Progenitor cell of endocrine pancreas (in vitro differentiated cells): ENCODE measurements at places on chromosomes 12 and 14.

DNA sequence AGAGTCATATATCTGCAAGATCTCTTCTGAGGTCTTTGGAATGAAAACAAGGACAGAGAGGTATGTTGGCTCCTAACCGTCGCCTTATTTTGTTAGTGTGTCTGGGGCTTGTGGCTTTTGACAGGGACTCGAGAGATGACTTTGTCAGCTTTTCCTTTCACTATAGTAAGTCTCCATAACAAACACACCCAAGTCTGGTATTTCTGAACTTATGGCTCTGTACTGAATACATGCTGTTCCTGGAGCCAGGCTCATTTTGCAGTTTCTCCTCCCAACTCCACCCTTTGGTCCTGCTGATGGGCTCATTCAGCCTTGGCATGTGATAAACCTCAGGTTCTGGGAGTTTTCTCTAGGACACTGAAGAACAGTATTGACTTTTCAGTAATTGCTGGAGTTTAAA, 27.7 kb upstream of the TMED10 start:
- no peak for DNase-seq

- no peak for DNase-seq
Measured at GRCh38 chr14:72547999-72548398, 345.9 kb downstream of the DPF3 start.

GRCh38 chr14:87573591-87573990, 419.4 kb downstream of the GALC start:
- no peak for DNase-seq

DNA sequence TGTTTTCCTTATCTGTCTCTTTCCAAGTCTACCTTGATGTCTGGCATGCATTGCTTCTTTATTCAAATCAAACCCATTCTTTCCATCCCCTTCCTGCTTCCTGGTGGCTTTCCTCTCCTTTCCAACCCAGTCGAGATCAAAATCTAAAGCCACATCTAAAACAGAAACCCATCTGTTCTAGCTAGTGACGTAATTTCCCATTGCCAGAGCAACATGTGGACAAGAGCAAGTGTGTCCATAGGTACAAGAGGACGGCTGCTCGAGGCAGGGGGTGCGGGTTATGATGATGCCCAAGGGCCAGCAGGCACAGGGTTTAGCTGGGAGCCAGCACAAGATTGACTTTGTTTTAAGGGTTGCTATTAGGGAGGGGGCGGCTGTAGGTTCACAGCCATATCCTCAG, 7.0 kb downstream of the KRT80 start:
- no peak for DNase-seq

DNA sequence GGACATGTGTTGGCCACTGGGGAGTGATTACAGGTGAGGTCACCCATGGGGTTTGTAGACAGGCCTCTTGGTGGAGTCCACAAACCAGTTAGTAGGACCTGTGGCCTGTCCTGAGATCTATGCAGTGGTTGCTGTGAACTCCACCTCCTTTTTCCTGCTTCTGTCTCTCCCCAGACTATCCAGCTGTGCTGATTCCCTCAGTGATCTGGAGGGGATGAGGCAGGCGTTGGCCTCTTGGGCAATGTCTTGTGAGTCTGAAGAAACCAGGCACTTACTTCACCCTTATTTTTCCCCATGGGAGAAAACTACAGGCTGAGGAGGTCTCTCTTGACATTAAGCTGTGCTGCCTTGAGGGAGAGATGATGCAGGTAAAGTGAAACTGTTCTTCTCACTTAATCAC, 257.2 kb upstream of the PRICKLE1 start:
- no peak for DNase-seq

DNA sequence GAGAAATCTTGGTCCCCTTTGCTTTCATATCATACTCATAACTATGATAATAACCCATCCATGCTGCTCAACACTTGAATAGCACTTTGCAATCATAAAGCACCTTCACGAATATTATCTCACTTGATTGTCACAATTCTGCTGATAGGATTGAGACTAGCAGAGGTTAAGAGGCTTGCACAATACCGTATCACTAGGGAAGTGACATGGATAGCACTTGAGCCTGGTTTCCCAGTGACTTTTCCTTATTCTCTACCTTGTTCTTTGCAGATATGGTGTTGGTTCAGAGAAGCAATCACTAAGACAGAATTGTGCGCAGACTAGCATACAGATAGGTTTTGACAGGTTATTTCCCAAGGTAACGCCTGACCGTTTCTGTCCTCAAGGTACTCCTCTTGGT, 186.6 kb upstream of the GZMB start:
- no peak for DNase-seq

- DNase-seq: no peak
Measured at GRCh38 chr12:76266797-76267196, 81.4 kb downstream of the BBS10 start.

DNA sequence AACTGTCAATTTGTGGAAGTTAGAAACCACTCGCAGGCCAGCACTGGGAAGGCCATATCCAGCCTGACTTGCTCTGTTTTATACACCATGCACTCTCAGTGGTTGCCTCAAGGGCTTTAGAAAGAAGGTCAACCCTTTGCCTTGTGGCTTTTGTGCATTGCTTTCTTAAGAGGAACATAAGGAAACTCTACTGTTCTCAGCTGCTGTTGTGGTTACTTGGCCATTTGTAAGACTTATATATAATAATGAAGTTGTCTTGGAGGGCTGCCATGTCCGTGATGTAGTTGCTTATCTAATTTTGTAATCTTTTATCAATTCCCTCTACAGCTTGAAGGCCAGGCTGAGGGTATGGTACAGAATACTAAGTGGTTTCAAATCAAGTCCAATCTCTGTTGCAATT, 637.8 kb downstream of the DIO2 start:
- no peak for DNase-seq

DNA sequence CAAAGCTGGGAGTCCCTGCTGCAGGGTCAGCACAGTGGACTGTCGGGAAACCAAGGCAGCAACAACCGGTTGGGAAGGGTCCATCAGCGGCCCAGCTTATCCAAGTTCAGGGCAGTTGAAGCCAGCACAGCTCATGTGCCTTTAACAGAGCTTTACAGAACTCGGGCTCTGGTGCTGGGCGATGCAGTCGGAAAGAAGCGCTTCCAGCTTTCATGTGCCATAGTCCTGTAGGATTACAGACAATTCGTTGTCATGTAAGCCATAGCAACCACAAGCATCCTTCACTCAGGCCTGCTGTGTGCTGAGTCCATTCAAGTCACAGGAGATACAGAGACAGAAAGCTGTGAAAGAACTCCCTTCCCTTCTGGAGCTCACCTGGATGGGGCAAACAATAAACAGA, 3.5 kb upstream of the FAM181A start:
- DNase-seq: no peak

DNA sequence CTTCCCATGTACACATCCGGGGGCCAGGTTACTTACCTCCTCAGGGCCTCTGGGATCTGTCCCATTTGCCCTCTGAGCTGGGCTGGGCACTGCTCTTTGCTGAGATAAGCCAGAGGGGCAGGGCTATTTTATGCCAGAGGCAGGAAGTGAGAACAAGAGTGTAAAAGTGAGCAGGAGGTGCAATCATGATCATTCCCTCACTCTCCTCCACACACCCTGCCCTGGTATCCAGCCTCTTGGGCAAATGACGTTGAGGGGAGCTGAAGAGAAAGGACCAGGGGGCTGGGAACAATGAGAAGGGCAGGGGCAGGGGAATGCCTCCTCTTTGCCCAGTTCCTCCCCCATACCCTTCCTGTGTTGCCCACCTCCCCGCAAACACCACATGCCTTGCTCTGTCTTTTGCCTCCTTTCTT, 4.2 kb downstream of the LPAR5 start:
- DNase-seq: no peak

- DNase-seq: peak; percentile 75
Measured at GRCh38 chr14:68911594-68912227, 67.4 kb downstream of the ACTN1 start.

GRCh38 chr12:52655720-52656124, 3.7 kb upstream of the KRT2 start:
- DNase-seq: no peak

- no peak for DNase-seq
Measured at GRCh38 chr14:90755661-90756304, 60.4 kb downstream of the TTC7B start.

- DNase-seq: no peak
Measured at GRCh38 chr12:66467932-66468331, 165.6 kb downstream of the HELB start.

DNA sequence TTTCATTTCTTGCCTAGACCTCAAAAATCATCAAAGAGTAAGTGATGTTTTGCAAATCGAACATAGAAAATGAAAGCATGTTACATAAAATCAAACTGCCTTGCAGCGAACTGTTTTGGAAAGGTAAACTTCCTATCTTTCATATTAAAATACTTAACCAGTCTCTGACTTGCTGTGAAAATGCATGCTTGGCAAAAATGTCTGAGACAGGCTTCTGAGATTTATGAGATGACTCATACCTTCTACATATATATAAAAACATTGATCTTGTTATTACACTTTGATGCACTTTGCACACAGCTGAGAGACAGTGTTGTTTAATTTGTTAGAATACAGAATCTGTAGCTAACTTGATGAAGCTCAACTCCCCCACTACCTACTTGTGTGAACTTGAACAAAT, 179.1 kb downstream of the KITLG start:
- DNase-seq: no peak

DNA sequence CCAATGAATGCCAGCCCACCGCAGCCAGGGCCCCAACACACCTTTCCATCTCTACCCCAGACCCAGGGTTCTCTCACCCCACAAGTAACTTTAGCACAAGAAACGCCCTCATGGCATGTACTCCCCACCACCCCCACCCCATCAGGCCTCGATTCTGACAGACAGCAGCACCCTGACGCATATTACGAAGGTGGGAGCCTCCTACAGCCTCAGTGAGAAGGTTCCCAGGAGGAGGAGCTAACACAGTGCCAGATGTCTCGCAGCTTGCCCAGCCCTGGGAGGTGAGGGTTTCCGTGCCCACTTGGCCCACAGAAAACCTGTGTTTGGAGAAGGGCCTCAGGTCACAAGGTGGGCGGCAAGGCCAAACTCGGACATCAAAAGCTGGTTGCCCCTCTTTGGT, 32.4 kb downstream of the CCDC88C start:
- DNase-seq: no peak

- no peak for DNase-seq
Measured at GRCh38 chr12:51896236-51896635, 8.3 kb downstream of the ANKRD33 start.

DNA sequence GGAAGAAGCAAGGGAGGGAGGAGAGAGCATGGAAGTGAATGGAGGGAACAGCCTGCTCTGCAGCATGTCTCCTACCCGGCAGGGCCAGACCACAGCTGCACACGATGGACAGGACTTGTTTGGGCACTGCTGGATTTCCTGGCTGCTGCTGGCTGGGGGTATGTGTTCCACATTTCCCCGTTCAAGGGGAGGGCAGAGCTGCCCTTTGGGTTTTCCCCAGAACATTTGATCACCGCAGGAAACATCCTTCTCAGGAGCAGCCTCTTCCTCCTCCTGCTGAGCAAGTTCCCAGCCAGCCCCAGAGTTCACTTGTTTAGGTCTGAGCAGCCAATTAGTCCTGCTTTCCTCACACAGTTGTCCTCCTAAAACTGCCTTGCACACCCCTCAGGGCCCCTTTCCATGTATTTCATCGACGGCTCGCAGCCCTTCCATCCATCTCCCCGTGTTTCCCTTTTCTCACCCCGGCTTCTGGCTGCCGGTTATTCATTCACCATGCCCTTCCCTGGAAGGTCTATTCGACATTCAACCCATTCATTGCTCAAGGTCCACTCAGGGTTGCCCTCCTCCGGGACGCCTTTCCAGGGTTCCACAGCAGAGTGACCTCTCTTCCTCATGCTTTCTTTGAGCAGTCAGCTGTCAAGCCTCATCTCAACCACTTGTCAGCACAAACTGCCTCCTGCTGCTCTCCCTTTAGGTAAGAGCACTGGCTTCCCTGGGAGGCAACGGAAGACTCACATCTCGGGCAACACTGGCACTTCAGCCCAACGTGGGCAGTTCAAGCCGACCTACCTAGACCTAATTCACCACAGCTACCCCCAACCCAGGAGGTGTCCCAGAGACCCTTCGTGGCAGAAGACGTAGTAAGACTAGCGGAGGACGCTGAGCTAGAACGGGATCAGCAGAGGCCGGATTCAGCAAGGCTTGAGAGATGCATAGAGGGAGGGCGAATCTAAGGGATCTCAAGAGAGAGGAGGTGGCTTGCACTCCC, 20.1 kb upstream of the ANO2 start:
- no peak for DNase-seq

GRCh38 chr14:100329233-100330006, 6.3 kb downstream of the SLC25A47 start:
- no peak for DNase-seq

DNA sequence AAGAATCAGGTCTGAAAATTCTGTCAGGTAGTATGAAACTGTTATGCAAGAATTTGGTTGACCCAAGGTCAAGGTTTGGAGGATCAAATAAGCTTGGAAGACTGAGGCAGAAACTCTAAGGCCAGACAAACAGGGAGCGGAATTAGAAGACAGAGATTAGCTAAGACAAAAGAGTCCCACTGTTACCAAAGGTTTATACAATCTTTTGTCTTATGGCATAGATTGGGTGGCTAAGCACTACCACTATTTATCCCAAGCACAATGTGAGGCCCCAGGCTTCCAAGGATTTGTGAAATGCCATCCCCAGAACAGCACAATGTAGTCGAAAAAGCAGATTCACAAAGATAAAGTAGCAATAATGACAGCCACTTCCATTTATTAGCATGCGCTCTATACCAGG, 311.2 kb downstream of the SEC23A start:
- DNase-seq: no peak

DNA sequence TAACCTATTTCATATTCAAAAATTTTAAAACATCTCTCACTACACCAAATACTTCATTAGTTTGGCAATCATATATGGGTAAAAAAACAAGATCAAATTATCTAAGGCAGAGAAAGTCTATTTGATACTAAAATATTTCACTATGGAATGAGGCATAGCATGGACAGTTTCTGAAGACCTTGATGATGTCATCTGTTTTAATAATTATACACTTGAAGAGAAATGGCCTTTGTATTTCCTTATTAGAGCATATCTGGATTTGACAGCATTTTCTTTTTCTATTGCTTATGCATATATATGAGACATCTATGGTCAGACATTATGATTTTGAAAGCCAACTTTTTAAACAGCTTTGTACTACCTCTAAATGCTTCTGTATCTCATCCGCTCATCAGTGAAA, 88.6 kb downstream of the DDHD1 start:
- DNase-seq: no peak
